ENCODE measurements at places on chromosomes 13 and 19.

DNA sequence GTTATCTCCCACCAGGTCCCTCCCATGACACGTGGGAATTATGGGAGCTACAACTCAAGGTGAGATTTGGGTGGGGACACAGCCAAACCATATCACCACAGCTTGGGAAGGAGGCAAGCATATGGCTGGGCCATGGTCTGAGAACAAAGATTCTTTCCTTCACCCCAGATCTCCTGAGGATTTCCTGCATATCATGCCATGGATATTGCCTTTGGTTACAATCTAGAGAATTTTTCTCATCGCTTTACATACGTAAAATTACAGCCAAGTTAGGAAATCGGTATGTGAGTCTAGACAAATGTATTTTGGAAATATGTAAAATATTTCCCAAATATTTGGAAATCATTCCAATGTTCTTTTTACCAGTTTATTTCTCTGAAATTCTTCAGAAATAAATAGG lies 398.3 kb downstream of the RFC3 start:
- DNase-seq = peak; percentile 65

DNA sequence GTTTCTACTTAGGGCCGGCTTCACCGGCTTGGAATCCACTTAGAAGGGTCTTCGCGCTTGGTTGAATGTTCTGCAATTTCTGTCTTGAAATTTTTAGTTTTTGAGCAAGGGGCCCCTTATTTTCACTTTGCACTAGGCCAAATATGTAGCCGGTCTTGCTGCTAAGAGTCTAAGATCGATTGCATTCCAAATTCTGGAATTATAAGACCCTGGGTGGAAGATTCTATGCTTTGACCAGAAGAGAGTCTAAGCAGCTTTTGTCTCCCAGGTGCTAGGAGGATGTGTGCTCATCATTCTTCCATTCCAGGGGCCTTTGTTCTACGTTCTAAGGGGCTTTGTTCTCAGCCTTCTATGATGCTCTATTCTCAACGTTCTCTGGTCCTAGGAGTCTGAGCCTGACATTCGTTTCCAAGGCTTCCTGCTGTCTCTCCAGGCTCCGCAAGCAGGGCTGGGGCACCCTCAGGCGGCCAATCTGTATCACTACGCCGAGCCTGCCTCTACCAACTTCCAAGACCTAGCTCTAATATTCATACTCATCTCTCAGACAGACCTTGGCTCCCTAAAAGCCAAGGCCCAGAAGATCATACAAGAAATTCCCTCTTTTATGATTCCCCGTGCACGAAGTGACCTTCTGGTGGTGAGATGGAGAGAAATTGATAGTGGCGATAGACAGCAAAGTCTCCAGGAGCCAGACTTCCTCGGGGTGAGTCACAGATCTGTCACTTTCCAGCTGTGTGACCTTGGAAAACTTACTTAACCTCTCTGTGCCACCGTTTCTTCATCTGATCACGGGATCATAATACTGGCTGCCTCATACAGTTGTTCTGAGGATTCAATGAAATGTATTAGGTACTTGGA lies 982 bp upstream of the DACT3 start:
- DNase-seq = peak; percentile 87

DNA sequence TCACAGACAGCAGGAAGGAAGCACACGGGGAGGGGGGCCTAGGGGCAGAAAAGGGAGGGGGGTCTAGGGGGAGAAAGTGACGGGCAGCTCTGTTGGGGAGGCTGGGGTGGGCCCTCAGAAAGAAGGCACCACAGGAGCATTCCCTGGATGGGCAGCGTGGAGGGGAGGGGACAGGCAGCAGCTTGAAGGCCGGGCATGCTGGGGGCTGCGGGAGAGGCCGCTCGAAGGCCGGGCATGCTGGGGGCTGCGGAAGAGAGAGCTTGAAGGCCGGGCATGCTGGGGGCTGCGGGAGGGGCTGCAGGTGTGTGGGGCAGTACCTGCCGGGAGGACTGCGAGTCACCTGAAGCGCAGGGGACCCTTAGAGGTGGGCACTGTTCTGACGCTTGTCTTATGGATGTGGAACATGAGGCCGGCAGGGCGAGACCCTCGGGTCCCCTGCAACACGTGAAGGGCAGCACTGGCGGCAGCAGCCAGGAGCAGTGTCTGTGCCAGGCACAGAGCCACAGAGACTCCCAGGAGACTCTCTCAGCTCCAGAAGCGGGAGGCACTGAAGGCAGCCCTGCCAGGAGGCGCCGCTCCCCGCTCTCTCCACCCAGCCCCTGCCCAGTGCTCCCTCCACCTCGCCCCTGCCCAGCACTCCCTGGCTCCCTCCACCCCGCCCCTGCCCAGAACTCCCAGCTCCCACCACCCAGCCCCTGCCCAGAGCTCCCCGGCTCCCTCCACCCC lies 13.3 kb downstream of the ZNF787 start:
- no peak for DNase-seq

GRCh38 chr19:16435238-16435917 lies 36.4 kb downstream of the EPS15L1 start:
- peak; percentile 99 for DNase-seq

GRCh38 chr13:31733066-31733465 lies 6.3 kb upstream of the RXFP2 start:
- no peak for DNase-seq

DNA sequence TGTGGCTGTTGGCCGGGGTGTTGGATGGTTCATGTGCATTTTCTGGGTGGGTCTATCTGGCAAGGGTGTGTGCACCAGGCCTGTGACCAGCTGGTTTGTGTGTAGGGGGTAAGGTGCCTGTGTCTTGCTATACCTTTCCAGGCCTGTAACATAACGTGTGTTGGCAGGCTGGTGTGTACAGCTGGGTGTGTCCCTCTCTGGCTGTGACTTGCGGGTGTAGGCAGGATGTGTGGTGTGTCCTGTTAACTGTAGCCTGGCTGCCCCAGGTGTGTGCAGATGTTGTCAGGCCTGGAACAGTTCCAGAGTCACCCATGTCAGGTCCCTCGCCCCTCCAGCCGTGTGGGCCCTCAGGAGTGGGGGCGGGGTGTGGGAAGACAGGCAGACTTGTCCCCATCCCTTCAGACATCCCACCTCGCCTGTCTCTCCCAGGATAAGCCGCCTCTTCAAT lies 9.8 kb downstream of the KCTD15 start:
- no peak for DNase-seq

DNA sequence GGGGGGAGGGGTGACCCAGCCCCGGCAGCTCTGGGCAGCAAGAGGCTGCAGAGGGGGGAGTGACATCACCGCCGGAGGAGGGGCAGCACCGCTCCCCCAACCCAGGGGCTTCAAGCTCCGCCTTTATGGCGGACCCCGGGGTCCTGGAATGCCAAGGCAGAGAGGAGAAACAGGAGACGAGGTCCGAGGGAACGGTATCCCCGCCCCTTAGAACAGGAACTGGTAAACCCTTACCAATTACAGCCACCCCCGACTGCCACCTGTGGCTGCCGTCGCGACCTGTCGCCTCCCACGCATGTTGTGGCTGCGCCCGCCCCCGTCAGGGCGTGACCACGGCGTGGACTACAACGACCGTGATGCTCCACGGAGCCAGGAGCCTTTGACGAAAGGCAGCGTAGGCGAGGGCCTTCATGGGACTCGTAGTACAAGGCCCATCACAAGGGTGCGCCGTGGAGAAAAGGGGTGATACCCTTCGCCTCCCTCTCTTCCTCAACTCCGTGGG lies 4.1 kb upstream of the KCNC3 start:
- DNase-seq = peak; percentile 77

GRCh38 chr19:4373601-4374497 lies 26.5 kb downstream of the SH3GL1 start:
- DNase-seq = no peak

DNA sequence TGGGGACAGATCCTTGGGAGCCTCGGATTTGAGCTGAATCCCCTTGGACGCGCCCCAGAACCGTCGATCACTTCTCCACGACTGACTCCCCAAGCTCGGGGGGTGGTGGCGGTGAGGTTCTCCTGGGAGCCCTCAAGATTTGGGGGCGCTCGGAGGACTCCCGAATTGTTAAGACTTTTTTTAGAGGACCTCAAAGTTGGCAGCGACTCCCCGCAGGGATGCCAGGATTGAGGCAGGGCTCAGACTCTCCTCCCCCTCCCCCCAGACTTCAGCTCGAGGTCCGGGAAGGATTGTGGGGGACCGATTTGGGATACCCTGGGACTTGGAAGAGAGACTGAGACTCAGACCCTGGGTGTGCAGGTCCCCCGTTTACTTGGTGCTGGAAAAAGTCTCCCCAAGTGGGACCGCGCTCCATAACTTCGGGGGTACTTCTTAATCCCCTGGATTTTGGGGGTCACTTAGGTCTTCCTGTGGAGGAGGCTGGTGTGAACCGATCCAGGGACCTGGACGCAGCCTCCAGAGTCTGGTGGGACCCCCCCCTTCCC lies 665 bp downstream of the VASP start:
- no peak for DNase-seq

- no peak for DNase-seq
Measured at GRCh38 chr19:37059142-37059541, 19.1 kb upstream of the ZNF420 start.

- peak; percentile 23 for DNase-seq
Measured at GRCh38 chr13:30256713-30257467, 50.5 kb downstream of the KATNAL1 start.

GRCh38 chr13:98782654-98783053 lies 30.2 kb upstream of the SLC15A1 start:
- DNase-seq = no peak

DNA sequence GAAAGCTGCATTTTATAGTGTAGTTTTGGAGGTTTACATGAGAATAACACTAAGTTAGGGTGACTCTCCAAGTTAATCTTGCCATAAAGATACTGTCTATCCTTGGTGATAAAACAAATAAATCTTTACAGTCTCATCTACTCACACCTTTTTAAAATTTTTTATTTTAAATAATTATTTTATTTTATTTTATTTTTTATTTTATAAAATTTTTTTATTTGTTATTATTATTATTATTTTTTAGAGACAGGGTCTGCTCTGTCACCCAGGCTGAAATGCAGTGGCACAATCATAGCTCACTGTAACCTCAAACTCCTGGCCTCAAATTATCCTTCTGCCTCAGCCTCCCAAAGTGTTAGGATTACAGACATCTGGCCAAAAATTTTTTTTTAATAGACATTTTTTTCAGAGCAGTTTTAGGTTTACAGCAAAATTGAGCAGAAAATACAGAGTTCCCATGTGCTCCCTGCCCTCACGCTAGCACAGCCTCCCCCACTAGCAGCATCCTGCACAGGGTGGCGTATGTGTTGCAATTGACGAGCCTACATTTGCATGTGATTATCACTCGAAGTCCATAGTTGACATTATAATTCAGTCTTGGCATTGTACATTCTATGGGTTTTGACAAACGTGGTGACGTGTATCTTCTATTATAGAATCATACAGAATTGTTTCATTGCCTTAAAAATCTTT lies 41.0 kb downstream of the RASL11A start:
- DNase-seq = no peak

DNA sequence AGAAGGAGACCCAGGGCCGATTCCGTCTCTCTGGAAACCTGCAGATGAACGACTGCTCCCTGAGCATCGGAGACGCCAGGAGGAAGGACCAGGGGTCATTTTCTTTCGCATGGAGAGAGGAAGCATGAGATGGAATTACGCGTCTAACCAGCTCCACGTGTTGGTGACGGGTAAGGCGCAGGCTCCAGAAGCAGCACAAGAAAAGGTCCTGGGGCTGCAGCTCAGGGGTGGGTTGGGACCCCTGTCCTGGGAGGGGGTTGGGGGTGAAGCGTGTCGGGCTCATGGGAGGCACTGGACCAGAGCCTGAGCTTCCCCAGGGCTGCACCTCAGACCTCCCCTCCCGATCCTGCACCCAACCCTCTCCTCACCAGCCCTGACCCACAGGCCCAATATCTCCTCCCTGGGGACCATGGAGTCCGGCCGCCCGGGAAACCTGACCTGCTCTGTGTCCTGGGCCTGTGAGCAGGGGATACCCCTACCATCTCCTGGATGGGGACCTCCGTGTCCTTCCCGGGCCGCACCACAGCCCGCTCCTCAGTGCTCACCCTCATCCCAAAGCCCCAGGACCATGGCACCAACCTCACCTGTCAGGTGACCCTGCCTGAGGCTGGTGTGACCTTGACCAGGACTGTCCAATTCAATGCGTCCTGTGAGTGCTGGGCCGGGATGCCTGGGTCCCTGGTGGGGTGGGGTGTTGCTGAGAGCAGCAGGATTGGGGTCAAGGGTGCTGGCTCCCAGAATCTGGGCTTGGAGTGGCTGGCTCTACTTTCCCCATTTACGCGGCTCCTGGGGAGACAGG lies 39.6 kb upstream of the CD33 start:
- no peak for DNase-seq

- DNase-seq = no peak
Measured at GRCh38 chr13:109712124-109712722, 74.2 kb downstream of the IRS2 start.

GRCh38 chr19:29528946-29529645 lies 3.3 kb downstream of the VSTM2B start:
- DNase-seq = no peak

DNA sequence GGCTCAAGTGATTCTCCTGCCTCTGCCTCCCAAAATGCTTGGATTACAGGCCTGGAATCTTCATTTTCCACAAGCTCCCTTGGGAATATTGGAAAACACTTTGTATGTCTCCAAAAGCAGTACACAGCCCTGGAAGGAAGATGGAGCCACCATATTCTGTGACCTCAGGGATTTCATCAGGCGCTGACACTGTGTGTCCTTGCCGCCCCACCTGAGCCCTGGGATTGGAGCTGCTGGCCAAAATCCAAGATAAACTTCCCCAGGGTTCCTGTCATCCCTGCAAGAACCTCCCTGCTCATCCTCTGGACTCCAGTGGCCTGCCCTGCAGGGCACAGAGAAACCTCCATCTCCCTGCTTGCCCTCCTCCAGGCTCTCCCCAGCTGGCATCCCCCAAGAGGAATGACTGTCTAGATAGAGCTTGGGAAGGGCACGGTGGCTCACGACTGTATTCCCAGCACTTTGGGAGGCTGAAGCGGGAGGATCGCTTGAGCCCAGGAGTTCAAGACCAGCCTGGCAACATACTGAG lies 1.3 kb upstream of the GNG7 start:
- no peak for DNase-seq

DNA sequence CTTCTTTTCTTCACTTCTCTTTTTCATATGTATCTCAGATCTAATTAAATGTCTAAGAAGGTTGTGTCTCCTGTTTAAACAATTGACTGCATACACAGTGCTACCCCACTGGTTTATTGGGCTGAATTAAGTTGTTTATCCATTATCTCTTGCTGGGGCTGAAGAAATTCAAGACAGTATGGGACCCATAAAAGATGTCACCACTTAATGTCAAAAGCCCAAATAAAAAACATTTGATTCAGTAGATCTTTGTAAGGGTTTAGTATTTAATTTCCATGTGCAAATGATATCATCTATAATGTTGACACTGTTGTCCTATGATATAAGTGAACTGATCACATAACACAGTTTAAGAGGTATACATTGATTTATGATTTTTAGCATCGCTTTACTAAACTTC lies 1431.9 kb upstream of the PCDH20 start:
- DNase-seq = no peak

- DNase-seq = no peak
Measured at GRCh38 chr19:55809381-55810058, 22.3 kb downstream of the NLRP11 start.

Data from fibroblast of upper back skin (primary cell).